ENCODE measurements at places on chromosomes 7 and 10.

DNA sequence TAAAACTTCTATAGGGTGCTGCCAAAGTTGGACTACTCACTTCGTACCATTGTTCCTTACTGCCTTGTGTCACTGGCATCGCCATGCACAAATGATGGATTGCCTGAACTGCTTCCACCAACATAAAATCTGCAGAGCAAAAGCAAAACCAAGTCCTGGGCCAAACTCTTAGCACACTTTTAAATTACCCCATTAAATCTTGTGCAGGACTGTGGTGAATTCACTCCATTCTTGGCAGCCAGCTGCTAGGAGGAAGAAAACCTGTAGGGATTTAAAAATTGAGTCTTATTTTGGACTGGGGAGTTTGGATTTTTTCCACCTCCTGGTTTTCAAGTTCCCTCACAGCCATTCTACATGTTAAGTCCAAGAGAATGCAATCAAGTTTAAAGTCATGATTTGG, 646.9 kb downstream of the SORCS3 start:
- DNase-seq, result no peak

DNA sequence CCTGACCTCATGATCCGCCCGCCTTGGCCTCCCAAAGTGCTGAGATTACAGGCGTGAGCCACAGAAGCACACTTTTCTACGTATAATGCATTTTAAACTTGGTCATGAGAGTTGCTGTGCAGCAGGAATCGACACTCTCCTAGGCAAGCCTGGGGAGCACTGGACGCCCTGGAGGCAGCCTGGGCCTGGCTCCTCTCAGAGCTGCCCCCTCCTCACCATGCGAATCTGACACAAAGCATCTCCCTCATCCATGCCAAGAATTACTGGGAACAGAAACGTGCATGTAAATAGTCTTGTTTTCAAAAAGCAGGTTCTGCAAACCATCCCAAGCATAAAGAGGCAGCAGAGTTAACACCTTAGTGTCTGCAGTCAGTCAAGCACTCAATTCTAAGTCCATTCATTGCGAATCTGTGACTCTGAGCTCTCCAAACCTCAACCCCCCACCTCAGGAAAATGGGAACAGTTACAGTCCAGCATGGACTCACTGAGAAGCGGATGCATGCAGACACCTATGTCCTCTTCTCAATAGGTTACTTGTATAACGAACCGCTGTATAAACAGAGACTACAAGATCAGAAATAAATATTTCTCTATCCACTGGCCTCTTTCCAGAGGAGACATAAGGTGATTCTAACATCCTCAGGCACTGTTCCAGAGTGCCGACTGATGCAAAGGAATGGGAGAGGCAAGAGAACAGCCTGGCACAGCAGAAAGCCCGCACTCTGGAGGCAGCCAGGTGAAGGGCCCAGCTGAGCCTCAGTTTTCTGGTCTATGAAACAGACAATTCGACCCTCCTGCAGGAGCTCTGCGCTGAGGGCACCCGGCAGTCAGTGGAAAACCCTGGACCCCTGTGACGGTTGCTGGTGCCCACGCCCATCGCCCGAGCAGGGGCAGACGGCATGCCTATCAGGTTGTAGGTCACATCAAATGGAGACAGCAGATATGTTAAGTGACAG, 68.9 kb downstream of the MAD1L1 start:
- no peak for DNase-seq

GRCh38 chr10:77927402-77928246, 1.1 kb upstream of the DLG5 start:
- no peak for DNase-seq

DNA sequence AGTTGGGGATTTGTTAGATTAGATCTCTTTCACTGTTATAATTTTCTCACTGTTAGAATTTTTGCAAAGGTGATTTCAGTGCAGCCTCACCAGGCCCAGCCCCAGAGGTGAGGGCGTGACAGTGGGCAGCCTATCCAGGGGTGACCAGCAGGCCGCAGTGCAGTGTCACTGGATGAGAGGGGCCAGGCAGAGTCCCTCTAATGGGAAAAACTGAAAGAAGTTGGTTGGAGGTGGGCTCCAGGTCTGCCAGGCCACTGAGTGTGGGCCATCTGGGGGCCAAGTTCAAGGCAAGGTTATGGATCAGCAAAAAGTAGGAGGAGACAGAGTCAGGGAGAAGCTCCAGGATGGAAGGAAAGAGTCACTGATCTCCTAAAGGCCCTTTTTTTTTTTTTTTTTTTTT, 90.5 kb upstream of the SDK1 start:
- no peak for DNase-seq

GRCh38 chr10:30832749-30833627, 198.7 kb downstream of the ZNF438 start:
- no peak for DNase-seq

DNA sequence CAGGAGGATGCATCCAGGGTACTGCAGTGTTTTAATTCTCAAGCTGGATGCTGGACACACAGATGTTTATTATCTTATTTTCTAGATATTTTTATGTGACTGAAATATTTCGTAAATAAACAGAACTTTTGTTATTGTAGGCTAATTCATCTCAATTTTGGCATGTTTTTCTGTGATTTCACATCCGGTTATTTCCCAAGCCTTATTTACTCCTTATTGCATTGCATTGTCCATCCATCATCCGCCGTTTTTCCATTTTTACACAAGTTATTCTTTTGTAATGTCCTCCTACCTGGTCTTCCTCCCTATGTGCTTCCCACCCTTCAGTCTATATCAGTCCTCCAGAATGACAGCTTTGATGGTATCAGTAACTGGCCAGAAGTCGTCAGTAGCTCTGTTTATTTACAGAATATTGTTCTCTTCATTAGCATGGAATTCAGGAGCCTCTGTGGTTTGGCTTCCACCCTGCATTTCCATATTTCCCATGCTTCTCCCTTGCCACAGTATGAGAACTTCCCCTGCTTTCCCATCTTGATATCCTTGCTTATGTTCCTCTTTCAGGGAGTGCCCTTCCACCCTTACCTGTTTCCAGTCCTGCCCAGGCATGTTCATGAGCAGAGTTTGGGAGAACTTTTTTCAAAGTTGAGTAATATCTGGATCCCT, 16.1 kb downstream of the GNAI1 start:
- DNase-seq, result no peak

Data from SK-N-MC (cell line).